ENCODE measurements at places on chromosomes 1 and 21.

GRCh38 chr21:34345091-34345871 lies 18.5 kb upstream of the KCNE2 start:
- no peak for DNase-seq

GRCh38 chr1:32307324-32307723 lies 15.4 kb downstream of the HDAC1 start:
- no peak for DNase-seq

DNA sequence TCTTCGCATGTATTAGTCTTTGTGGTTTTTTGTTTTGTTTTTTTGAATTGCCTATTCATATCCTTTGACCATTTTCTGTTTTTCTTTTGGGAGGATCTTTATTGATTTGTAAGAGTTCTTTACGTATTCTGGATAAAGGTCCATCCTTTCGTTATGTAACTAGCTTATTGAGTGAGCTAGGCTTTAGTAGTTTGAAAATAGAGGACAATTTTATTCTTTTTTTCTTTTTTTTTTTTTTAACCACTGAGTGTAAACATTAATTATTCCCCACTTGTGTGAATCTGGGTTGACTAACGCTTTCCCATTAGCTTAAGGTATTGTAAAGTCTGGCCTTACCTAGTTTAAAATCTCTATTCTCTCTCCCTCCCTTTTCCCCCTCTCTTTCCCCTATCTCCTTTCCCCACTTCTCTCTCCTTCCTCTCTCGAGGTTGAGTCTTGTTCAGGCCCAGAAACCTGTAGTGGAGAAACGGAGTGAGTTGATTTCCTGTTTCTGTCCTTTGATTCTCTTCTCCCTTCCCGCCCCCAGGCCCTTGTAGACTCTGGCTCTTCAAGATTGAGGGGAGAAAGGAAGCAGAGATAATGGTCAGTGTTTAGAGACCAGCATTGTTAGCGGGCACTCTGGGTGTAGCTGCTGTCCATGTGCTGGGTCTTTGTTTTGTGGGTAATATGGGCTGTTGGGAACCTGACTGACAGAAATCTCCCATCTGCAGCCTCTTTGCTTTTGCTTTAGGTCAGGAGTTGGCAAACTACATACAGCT lies 1.5 kb downstream of the MORC3 start:
- no peak for DNase-seq

DNA sequence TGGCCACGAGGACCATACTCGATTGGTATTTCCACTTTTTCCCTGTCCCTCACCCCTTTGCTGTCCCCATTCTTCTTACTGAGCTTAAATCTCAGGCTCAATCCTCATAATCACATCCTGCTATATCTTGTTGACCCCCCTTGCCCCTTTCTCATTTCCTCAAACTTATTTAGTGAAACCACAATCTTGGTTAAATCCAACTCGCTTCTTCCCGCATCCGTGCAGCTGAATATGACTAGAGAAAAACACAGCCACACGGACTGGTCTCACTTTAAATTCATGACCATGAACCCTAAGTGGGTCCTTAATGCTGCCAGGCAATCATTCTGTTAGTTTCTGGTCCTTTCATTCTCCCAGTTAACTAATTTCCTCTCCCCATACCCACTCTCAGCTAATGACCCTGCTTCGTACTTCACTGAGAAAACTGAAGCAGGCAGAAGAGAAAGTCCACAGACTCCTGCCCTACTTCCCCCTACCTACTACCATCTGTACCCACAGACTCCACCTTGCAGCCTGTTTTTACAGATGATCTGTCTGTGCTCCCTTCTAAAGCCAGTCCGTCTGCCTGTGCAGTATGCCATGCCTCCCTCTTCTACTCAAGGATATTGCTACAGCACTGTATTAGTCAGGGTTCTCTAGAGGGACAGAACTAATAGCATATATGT lies 96.8 kb upstream of the LMO4 start:
- no peak for DNase-seq

GRCh38 chr1:169878498-169878897 lies 15.2 kb downstream of the SCYL3 start:
- DNase-seq, result no peak

DNA sequence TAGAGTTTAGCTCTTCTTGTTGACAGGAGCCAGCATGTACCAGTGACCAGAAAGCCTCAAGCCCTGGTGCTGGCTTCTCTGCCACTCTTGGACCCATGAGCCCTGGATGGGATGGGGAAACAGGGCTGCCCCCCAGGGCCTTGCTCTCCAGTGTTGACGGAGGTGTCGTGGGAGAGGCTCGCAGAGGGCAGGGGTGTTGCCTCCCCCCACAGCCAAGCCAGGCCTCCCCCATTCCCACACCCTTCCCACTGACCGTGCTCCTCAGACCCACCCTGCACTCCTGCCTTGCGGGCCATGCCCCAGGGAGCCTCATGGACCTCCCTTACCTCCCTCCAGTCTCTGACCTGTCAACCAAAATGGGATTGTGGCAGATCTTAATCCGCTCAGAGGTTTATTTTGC lies 123.8 kb upstream of the COL6A1 start:
- DNase-seq, result no peak
